ENCODE measurements at places on chromosomes 3 and 15.

DNA sequence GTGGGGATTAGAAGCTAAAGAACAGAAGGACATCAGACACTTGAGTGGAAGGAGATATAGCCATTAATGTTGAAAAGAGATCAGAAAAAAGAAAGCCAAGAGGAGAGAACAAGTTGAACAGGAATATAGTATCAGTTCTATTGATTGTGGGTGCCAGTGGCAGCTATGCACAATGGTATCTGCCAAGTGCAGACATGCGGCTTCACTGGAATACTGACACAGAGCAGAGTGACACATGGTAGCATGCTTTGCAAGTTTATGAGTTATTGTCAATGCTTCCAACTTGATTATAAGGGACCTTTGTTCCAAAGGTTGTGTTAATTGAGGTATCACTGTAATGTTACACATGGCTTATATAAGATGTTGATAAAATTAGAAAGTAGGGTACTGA is 42.0 kb upstream of the TP63 start:
- DNase-seq, result no peak

DNA sequence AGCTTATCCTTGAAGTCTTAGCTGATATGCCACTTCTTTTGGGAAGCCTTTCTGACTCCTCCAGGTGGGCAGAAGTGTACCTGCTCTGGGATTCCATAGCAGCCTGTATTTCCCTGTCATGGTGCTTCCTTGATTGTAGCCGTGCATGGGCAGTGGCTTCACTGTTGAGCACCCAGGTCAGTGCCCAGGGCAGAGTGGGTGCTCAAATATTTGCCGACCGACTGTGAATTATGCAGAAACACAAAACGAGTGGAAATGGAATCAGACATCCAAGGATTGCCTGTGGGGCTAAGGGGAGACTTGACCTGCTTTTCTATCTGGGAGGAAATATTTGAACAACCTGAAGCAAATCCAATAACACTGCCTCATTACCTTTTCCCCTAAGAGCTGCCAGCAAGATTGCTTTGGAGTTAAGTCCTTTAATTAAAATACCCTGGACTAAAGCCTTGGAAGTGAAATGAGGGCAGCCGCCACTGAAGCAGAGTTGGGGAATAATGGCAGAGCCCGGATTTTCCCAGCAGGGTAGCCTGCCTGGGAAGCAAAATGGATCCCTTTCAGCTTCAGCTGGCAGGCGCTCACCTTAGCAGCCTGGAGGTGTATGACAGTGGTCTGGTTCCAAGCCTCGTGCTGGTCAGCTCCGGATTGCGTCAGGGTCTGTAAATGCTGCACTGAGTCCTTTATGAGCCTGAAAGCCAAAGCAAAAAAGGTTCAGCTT is 14.9 kb downstream of the ACOX2 start:
- no peak for DNase-seq

- DNase-seq, result no peak
Observed at GRCh38 chr3:163601426-163601825, 1476.9 kb downstream of the SI start.

DNA sequence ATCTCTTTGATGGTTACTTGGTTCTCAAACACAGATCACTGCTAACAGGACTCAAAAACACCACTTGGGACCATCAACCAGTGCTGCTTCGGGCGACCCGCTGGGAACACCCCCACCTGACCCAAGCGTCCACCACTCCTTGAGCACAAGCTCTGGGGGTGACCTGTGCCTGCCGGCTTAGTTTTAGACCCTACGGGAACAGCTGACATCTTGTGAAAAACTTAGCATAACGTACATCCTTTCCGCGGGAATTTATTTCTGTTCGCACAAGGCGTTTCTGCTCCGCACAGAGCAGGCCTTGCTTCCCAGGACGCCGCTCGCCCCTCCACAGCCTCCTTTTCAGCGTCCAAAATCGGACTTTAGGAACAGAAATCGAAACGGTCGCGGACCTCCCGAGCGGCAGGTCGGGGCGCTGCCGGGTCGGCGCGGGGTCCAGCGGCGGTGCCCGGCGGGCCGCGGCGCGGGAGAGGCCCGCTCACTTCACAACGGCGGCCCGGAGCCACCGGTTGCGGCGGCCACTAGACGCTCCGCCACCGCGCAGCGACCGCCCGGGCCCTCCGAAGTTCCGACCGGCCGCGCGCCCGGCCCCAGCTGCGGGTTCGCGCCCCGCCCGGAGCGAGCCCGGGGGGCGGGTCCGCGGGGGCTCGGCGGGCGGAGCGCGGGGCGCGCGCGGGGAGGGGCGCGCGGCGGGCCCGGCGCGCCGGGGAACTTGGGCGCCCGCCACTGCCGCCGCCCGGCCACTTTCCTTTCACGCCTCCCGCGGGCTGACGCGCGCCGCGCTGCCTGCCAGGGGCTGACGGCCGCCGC is 959 bp downstream of the SFMBT1 start:
- peak; percentile 44 for DNase-seq

GRCh38 chr15:57348081-57348480 is 28.2 kb upstream of the CGNL1 start:
- no peak for DNase-seq

DNA sequence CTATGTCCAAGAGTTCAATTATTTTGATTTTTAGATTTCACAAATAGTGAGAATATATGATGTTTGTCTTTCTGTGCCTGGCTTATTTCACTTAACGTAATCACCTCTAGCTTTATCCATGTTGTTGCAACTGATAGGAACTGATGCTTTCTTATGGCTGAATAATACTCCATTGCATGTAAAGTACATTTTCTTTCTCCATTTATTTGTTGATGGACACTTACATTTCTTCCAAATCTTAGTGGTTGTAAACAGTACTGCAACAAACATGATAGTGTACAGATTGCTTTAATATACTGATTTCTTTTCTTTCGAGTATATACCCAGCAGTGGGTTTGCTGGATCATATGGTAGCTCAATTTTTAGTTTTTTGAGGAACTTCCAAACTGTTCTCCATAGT is 600.6 kb upstream of the SEMA6D start:
- no peak for DNase-seq

DNA sequence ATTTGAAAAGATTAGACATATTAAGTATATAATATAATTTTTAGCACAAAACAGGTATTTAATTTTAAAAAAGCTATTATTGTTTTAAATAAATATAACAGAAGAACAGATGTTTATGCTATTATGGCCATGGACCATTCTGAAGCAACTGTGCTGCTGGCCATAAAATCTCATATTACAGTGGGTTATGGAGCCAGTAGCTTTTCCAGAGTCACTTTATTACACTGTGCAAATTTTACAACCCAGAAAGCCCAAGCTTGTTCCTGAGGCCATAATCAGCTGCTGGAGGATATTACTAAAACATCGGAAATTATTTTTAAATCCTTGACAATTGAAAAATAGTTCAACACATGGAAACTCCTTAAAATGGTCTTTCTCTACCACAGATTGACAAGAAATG is 557.3 kb upstream of the KCNMB2 start:
- DNase-seq, result no peak

- no peak for DNase-seq
Observed at GRCh38 chr3:101513419-101513986, 491 bp upstream of the SENP7 start.

DNA sequence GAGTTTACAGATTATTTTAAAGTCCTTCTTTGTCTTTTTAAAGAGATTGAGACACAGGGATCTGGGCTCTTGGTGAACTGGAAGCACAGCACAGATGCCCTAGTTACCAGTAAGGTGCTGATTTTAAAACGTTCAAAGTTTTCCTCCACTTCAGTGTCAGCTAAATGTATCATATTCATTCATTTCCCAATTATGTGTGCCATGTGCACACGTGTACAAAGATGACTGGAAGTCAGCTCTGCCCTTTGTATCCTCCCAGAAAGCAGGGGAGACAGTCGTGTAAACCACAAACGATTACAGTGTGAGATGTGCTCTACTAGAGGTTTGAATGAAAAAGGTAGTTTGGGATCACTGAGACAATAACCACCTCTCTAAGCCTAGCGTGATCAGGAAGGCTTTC is 730 bp downstream of the ZKSCAN7 start:
- no peak for DNase-seq

- peak; percentile 7 for DNase-seq
Observed at GRCh38 chr3:79039192-79039591, 728.6 kb downstream of the ROBO1 start.

DNA sequence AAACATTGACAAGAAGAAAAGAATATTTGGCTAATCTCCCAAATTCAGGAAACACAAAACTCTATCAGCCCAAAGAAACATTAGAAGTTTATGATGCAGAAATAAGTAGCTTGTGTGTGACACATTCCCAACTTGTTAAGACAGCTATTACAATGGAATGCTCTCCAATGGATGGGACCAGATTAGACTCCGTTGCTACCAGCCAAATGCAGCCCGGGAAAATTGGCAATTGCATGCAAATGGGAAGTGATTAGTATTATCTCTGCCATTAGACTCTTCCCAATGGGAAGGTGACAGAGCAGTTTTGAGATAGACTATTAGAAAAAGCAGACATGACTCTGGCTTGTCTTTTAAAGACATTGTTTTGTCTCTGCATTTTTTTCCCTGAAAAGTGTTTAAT is 37.4 kb upstream of the KCNMB2 start:
- peak; percentile 74 for DNase-seq

- peak; percentile 68 for DNase-seq
Observed at GRCh38 chr15:51727141-51727897, 10.1 kb downstream of the LYSMD2 start.

DNA sequence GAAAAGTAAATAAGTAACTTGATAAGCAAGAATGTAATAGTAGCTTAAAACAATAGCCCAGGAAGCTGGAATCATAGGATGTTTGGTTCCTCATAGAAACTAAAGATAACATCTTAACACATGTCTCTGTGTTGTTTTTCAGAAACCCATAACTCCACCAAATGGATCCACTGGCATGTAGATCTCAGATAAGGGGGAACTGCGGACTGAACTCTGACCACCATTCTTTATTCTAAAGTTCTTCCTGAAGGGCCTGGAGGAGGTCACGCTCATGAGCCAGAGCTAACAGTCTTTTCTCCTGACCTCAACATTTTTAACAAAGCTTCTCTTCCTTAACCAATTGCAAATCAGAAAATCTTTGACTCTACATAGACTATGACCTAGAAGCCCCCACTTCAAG is 101.9 kb downstream of the SOX14 start:
- no peak for DNase-seq

DNA sequence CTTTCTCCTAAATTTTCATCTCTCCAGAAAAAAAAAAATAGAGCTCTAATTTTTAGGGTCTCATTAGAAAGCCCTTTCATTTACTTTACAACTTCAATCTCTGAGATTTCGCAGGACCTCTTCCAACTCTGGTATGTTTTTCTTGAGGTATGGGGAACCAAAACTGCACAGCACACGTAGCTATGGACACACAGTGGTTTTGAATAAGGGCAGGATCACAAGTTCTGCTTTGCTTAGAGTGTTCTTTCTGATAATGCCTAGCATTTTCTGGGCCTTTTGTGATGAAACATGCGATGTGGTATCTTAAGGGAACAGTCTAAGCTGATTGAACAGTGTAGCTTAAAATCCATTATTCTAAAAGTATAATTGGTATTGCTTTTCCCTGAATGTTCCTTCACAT is 25.3 kb downstream of the ZNF592 start:
- DNase-seq, result no peak

- DNase-seq, result peak; percentile 88
Observed at GRCh38 chr3:111747490-111747889, 111.6 kb upstream of the PHLDB2 start.

- DNase-seq, result no peak
Observed at GRCh38 chr15:47839233-47839825, 122.0 kb downstream of the SEMA6D start.

GRCh38 chr15:65318870-65319356 is 14.4 kb downstream of the RNU5B-1 start:
- DNase-seq, result peak; percentile 72

DNA sequence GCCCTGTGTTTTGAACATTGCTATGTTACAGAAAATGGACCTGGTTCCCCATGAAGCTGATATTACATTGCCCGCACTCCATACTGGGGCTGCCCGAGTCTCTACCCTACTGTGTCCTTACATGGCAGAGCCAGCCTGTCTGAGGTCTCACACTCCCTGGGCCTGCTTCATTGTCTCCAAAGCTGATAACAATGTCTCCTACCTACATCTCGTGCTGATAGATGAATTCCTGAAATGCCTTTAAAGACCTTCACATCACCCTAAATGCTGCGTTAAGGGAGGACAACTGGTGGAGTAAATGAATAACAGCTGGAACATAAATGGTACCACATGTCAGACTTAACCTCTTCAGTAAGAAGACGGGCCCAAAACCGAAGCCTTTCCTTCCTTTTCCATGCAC is 62.9 kb upstream of the PTX3 start:
- no peak for DNase-seq

GRCh38 chr15:42736178-42736792 is 643 bp downstream of the CDAN1 start:
- DNase-seq, result peak; percentile 19

DNA sequence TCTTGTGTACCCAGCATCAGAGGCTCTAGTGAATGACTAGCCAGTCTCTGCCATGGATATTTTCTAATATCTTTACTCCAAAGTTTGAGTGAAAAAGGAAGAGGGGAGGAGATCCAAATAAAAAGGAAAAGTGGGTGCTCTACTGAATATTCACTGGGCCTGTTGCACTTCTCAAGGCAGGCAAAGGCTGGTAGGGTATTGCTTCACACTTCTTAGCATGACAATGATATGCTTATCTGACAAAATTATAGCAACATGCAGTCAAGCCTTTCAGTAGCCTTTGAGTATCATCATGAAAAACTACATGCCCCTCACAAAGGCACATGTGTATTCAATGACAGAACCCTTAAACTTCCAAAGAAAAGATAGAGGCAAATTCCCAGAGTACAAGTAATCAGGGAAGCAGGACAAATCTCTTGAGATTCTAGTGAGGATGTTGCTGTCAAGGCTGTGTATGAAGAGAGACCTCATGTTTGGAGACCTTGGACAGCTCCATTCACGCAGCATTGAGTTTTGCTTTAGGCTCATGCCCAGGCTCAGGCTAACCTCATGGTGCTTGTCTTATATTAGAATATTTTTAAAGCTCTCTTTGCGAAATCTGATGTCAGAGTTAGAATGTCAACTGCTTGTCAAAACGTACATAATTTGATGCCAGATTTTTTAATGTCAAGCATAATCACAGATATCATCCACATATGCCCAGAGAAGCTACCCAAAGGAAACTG is 506.9 kb downstream of the OCA2 start:
- DNase-seq, result no peak

GRCh38 chr15:82934100-82934880 is 18.2 kb downstream of the HOMER2 start:
- no peak for DNase-seq
